Thoracic aorta (tissue), 2 donors: ENCODE measurements at places on chromosomes 3 and 15. TPM values are rescaled to one million over a fixed set of nuclear protein-coding genes. Genes with fewer than 3 reads are reported as not detected.

- no peaks in the 10 kb centered on the region for H3K36me3 ChIP-seq
- no peaks in the 10 kb centered on the region for H3K4me1 ChIP-seq
- H3K27ac ChIP-seq: no peak overlapping the region
- H3K4me3 ChIP-seq: no peak overlapping the region
- DNase-seq: no peak
These were observed 53.9 kb downstream of the C3orf38 start for GRCh38 chr3:88203642-88204055.

DNA sequence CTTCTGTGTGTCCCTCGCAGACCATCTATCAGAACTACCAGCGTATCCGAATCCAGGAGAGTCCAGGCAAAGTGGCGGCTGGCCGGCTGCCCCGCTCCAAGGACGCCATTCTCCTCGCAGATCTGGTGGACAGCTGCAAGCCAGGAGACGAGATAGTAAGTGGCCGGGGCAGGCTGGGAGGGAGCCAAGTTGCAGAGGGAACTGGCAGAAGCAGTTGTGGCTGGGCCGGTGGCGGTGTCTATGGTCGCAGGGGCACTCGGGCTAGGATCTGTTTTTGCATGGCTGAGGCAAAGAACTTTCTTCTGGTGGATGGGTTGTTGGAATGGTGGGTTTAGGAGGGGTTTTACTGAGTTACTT lies 10.1 kb downstream of the MCM2 start:
- H3K4me1 ChIP-seq: peaks cover 9% of the 10 kb centered on the region
- no peak for DNase-seq
- H3K27ac ChIP-seq: no peak overlapping the region

- no peak overlapping the region for H3K4me3 ChIP-seq
- H3K4me1 ChIP-seq: no peaks in the 10 kb centered on the region
- H3K27me3 ChIP-seq: no peaks in the 10 kb centered on the region
- H3K36me3 ChIP-seq: no peaks in the 10 kb centered on the region
- DNase-seq: no peak
- no peak overlapping the region for H3K27ac ChIP-seq
These were observed 8.8 kb upstream of the NPHP3 start for GRCh38 chr3:132730891-132731580.

- no peaks in the 10 kb centered on the region for H3K27me3 ChIP-seq
- peak overlapping the region; percentile 65 for H3K27ac ChIP-seq
- peaks cover 27% of the 10 kb centered on the region for H3K4me1 ChIP-seq
- DNase-seq: no peak
- no peaks in the 10 kb centered on the region for H3K36me3 ChIP-seq
- H3K4me3 ChIP-seq: peak overlapping the region; percentile 93
These were observed 4.3 kb downstream of the PTH1R start for GRCh38 chr3:46881596-46882376.

GRCh38 chr15:60763688-60764087 lies 284.7 kb upstream of the ICE2 start:
- no peak overlapping the region for H3K27ac ChIP-seq
- H3K4me1 ChIP-seq: peaks cover 9% of the 10 kb centered on the region
- no peak overlapping the region for H3K4me3 ChIP-seq

SST gene
- total RNA-seq: not detected

GRCh38 chr15:75446151-75446550 lies 5.3 kb downstream of the SIN3A start:
- DNase-seq: no peak
- H3K27me3 ChIP-seq: no peaks in the 10 kb centered on the region
- H3K4me3 ChIP-seq: no peak overlapping the region
- peaks cover 16% of the 10 kb centered on the region for H3K4me1 ChIP-seq
- no peaks in the 10 kb centered on the region for H3K36me3 ChIP-seq
- H3K27ac ChIP-seq: no peak overlapping the region

DNA sequence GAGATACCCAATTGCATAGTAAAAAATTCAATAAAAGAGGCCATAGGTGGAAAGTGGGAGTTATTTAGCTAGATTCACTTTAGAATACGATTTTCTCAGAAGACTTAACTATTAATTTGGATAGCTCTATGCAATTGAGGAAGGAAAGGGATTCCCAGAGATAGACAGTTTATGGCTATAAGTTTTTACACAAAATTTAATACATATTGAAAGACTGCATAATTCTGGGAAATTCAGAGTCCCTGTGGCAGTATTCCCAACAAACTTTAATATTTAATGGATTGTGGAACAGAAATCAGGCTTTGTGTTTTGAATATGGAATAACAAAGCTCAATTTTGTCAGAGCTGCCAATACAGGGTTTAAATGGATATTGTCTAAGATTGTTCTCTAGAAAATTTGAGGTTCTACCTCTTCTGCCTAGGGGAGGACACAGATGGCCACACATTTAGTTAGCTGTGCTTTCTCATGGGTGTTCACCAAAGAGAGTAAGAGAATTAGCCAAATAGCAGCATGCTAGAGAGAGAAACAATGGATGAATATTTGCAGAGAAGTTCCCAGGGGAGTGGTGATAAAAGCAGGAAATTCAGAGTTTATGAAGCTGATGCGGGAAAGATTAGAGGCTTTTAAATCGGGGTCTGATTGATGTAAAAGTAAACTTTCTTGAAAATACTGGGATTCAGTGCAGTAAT lies 8.5 kb downstream of the ISL2 start:
- H3K27ac ChIP-seq: no peak overlapping the region
- peaks cover 26% of the 10 kb centered on the region for H3K4me1 ChIP-seq
- no peaks in the 10 kb centered on the region for H3K36me3 ChIP-seq
- no peak overlapping the region for H3K4me3 ChIP-seq
- no peak for DNase-seq

PLA2G4E gene
- total RNA-seq: not detected

GRCh38 chr3:98593046-98593936 lies at the start of gene CPOX:
TSS of gene CPOX (minus strand) at chr3:98593611. CDS start at chr3:98593504, 107 bp downstream.
- peak within 1 kb of the TSS; percentile 92 for H3K4me3 ChIP-seq
- peak; percentile 68 for DNase-seq
- peak within 1 kb of the TSS; percentile 82 for H3K27ac ChIP-seq
- no peaks in the 10 kb centered on the region for H3K27me3 ChIP-seq
- peaks cover 23% of the 10 kb centered on the region for H3K4me1 ChIP-seq
- H3K36me3 ChIP-seq: peaks cover 5% of the 10 kb centered on the region

FOXB1 gene
- total RNA-seq: not detected

GRCh38 chr3:6605227-6605626 lies 255.7 kb upstream of the GRM7 start:
- no peak overlapping the region for H3K27ac ChIP-seq
- no peak overlapping the region for H3K4me3 ChIP-seq
- no peaks in the 10 kb centered on the region for H3K36me3 ChIP-seq
- DNase-seq: no peak
- no peaks in the 10 kb centered on the region for H3K27me3 ChIP-seq
- H3K4me1 ChIP-seq: no peaks in the 10 kb centered on the region

DNA sequence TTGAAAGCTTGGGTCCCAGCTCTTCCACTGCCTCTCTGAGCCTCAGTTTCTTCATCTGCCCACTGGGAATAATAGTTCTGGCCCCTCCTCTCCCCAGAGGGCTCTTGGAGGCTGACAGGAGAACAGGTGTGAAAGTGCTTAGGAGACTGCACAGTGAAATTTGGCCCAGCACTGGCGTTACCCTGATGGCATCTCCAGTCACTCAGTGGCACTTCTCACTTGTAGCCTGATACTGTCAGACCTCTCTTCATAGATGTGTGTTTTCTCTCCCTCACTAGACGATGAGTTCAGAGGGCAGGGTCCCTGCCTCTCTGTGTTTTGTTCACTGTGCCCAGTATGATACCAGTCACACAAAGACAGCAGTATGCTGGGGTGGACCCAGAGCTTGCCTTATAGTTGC lies 22.2 kb upstream of the IGDCC3 start:
- no peak for DNase-seq
- no peaks in the 10 kb centered on the region for H3K36me3 ChIP-seq
- H3K27me3 ChIP-seq: no peaks in the 10 kb centered on the region
- no peak overlapping the region for H3K27ac ChIP-seq
- no peak overlapping the region for H3K4me3 ChIP-seq

UNC45A gene
- total RNA-seq: 54.0 TPM

AGBL1 gene
- total RNA-seq: not detected

EAF2 gene
- total RNA-seq: 5.1 TPM

DNA sequence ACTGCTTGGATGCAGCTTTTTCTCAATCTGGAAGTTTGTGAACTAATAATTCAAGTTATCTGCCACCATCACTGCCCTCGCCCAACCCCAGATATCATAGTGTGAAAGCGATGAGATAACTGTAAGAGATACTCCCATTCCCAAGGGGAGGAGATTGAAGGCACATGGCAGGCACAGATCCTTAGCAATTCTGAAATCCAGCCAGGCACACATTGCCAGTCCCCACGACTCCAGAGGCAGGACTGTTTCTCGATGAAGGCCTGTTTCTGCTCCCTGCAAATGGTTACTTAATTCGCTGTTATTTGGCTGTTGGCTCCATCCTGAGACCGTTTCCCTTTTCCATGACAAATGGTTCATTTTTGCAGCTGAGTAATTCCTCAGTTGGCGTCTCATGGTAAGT lies 63.2 kb upstream of the NEDD4 start:
- no peaks in the 10 kb centered on the region for H3K36me3 ChIP-seq
- no peak overlapping the region for H3K4me3 ChIP-seq
- no peaks in the 10 kb centered on the region for H3K4me1 ChIP-seq
- no peak overlapping the region for H3K27ac ChIP-seq

GRCh38 chr3:39981547-39982184 lies 172.3 kb downstream of the MYRIP start:
- no peaks in the 10 kb centered on the region for H3K36me3 ChIP-seq
- no peak overlapping the region for H3K27ac ChIP-seq
- H3K4me1 ChIP-seq: no peaks in the 10 kb centered on the region
- H3K27me3 ChIP-seq: no peaks in the 10 kb centered on the region

CCR3 gene
- not detected for total RNA-seq

SLC9C1 gene
- not detected for total RNA-seq

DNA sequence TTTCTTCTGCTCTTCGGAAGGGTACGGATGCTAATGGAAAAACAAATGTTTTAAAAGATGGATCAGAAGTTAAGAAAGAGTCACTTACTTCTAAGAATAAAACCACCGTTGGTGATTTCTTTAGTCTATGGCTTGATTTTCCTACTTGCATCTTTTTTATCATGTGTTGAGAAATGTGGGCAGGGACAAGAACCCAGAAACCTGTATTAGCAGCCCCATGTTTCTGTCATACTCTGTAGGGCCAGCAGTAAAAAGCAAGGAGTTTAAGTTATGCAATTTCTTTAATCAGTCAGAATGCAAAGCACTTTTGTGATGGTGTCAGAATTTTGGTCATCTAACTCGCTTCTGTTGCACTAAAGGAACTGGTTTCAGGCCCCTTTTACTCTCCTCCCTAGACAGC lies 150.0 kb downstream of the MEIS2 start:
- no peak for DNase-seq
- peaks cover 4% of the 10 kb centered on the region for H3K4me1 ChIP-seq
- no peak overlapping the region for H3K4me3 ChIP-seq
- H3K27ac ChIP-seq: no peak overlapping the region
- H3K27me3 ChIP-seq: no peaks in the 10 kb centered on the region

GRCh38 chr3:42226470-42227425 lies 39.2 kb downstream of the CCK start:
- no peak overlapping the region for H3K27ac ChIP-seq
- DNase-seq: no peak
- H3K36me3 ChIP-seq: peaks cover 12% of the 10 kb centered on the region
- H3K4me1 ChIP-seq: peaks cover 6% of the 10 kb centered on the region

C3orf49 gene
- total RNA-seq: not detected
